H1 (cell line): ENCODE measurements at places on chromosomes 7 and 10. TPM values are rescaled to one million over a fixed set of nuclear protein-coding genes. Genes with fewer than 3 reads are reported as not detected.

The C7orf33 gene
- total RNA-seq: not detected in 2 replicates

- no peak for DNase-seq
Measured at GRCh38 chr10:70096705-70097420, 35.8 kb downstream of the AIFM2 start.

DNA sequence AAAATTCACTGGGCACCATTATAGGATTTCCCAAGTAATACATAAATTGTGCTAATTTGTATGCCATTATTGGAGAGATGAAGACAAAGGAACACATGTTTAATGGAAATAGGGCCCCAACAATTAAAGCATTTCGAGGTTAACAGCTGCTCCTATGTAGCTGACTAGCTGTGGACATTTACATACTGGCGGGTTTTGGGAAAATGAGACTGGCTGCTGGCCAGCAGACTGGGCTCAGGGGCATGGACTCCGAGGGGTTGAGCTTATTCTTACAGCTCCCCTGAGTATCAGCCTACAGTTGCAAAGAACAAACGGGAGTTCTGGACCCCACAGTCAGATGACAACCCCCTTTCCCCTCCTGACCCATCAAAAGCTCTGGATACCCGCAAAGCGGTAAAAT lies 91.9 kb upstream of the MYO3A start:
- no peak for DNase-seq

DNA sequence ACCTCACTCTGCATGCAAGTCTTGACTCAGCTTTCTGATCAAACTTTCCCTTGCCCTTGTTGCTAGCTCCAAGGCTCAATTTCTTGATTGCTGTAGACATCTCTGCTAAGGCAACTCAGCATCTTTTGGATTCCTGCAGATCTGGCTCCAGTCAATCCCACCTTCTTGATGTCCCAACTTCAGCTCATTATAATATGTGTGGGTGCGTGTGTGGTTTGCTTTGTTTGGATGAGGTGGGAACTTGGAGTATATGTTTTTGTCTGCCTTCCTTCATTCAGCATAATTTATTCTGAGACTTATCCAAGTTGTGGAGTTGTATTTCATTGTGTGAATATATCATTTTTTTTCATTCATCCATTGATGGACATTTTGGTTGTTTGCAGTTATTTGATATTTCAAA lies 364.8 kb upstream of the IGFBP3 start:
- DNase-seq: no peak

GRCh38 chr10:103736763-103737162 lies 118.6 kb downstream of the SH3PXD2A start:
- peak; percentile 81 for DNase-seq

DNA sequence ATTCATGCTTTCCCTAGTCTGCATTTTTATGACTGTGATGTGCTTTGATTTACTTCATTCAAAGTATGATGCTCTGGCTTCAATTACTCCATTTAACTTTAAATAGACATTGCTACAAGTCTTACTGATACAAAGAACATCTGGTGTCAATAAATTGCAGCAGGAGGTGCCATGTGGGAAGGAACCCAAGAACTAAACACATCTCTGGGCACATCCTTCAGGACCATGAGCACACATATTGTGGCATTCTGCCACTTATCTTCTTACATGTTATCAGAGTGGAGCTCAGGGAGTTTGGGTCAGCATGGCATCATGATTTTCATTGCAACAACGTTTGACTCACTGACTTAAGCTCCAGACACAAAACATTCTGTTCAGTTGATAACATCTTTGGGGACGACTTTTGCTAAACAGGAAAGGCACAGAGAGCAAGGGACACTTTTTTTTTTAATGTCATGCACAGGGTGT lies 227.0 kb downstream of the DKK1 start:
- DNase-seq: no peak

The SPAM1 gene
- not detected in 2 replicates for total RNA-seq

The UCN3 gene
- total RNA-seq: not detected in 2 replicates

The FAM25C gene
- total RNA-seq: not detected in 2 replicates

DNA sequence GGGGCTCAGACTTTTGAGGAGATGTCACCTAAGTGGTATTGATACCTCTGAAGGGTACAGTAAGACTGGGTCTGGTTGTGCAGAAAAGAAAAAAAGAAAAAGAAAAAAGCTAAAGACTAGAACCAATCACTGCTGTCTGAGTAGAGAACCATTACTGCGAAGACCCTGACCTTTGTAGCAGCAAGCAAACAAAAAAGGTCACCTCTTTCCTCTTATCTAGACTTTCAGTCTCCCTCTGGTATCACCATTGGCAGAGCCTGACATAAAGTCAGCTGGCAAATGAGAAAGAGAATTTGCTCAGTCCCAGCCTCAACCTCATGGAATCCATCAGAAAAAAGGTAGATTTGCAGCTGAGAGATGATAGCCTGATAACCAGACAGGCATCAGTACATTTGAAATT lies 2.6 kb upstream of the DNTT start:
- no peak for DNase-seq

GRCh38 chr7:138584283-138584682 lies 116.9 kb downstream of the SVOPL start:
- no peak for DNase-seq

DNA sequence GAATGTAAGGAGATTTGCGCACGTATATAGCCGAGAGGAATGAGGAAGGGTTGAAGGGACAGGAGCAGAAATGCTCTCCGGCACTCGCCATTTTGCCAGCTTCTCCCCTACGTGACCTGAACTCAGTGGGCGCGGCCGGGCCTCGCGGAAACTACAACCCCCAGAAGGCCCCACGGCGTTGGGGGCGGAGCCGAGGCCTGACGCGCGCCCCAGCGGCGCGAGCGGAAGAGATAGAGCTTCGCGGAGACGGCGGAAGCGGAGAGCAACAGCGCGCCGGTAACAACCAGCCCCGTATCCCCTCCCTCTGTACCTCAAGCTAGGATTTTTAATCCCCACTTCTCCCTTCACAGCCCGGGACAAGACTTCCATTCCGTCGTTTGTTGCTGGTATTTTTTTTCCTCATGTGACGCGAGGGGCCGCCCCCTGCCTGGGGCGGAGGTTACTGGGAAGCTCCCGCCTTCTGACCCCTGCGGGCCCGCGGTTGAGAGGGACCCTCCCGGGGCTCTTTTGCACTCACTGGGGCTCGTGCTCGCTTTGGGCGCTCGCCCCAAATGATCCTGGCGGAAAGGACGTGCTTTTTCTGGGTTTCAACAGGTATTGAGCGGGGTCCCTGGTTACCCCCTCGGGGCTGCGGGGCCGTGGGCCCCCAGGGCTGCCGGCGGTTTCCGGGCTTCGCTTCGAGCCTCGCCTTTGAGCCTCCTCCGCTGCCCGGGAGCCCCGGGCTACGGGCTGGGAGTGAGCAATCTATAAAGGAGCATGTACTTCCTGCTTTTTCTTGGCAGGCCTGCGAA lies at the start of gene R3HCC1L:
TSS of gene R3HCC1L (plus strand) at position 227 of the 791 bp plus-strand sequence. CDS start 73,458 bp downstream, outside the sequence.
- peak; percentile 59 for DNase-seq

DNA sequence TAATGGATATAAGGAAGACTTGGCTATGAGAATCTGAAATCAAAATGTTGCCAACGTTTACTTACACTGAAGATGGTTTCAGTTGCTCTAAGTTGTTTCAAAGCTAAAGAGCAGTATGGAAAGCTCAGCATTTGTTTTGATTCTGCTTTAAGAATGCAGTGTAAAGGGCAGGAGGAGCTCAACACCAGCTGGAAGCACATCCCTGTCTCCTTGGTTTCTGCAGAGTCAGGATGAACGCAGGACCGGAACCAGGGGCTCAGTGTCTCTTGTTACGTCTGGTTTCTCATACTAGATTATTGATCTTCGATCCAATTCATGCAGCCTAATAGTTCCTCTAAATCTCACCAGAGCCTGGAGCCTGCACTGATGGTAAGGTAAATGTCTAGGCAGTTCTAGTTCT lies 24.1 kb downstream of the ZRANB1 start:
- DNase-seq: no peak

DNA sequence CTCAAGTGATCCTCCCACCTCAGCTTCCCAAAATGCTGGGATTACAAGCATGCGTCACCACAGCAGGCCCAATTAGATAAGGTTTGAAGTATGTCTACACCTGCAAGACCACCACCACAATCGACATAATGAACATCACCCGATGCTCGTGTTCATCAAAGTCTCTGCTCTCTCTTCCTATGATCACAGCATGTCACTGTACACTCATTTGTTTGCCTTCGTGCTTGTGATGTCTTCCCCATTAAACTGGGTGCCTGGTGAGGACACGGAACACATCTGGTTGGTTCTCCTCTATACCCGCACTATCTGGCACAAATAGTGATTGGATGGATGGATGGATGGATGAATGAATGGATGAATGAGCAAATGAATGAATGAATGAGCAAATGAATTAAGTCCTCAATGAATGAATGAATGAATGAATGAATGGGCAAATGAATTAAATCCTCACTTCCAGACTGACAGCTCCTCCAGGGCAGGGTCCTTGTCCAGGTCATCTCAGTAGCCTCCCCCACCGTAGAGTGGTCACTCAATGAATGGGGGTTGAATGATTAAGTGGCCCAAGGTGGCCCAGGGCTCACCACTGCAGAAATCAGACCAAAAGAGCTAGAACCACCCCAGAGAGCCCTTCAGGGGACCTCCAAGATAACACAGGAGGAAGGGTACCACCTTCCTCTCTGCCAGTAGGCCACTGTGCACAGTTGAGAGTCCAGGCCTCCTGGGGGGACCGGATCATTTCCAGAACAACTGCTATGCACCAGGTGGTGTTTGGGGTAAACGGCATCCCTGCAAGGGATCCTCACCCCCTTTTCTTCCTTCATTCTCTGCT lies 101.9 kb upstream of the TNRC18 start:
- no peak for DNase-seq

DNA sequence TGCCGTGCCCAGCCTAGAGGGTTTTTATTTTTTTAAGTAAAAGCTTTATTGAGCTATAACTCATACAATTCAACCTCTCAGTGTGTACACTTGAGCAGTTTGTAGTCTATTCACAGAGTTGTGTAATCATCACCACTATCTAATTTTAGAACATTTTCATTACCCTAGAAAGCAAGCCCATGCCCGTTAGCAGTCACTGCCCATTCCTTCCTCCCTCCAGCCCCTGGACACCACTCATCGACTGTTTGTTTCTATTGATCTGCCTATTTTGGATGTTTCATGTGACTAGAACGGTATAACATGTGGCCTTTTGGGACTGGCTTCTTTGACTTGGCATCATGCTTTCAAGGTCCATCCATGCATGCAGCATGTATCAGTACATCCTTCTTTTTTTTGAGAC lies 25.7 kb upstream of the SEC61A2 start:
- no peak for DNase-seq

The ACTL6B gene
- 1.7 and 2.1 TPM in 2 replicates for total RNA-seq

DNA sequence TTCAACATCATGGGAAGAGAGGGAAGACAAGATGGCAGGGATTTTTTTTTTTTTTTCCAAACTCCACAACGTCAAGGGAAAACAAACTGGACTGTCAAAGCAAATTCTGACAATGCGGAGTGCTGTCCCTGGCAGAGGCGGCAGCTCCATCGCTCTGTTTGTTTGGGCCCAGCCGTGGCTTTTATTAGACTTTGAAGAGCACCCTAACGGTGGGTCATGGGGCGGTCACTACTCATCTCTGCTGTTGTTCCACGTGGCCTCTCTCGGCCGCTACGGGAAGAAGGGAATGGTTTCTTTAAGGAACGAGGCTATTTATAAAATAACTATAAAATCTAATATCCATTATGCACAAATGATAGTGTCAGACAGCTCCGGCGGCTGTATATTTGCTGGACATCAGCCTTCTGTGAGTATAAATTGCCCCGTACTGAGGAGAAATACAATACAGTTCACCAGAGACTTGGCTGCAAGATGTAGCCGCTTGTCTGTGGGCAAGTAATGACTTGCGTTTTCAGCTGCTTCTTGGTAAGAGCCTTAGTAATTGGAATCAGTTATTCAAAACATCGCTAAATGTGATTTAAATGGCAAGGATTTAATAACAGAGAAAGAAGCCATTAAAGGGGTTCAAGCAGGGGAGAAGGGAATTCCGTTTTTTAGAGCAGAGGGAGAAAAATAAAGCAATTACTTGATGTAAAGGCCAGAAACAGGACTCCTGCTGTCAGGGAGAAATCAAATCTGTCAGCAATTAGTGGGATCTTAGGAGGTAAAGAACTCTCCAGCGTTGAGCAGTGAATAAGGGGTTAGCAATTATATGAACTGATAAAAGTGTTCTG lies 61.7 kb upstream of the RAB11FIP2 start:
- DNase-seq: no peak

The GRM8 gene
- 2.8 and 3.7 TPM in 2 replicates for total RNA-seq

GRCh38 chr7:25857376-25858067 lies 294.5 kb upstream of the NFE2L3 start:
- no peak for DNase-seq

The ATP5MK gene
- 312 and 339 TPM in 2 replicates for total RNA-seq

DNA sequence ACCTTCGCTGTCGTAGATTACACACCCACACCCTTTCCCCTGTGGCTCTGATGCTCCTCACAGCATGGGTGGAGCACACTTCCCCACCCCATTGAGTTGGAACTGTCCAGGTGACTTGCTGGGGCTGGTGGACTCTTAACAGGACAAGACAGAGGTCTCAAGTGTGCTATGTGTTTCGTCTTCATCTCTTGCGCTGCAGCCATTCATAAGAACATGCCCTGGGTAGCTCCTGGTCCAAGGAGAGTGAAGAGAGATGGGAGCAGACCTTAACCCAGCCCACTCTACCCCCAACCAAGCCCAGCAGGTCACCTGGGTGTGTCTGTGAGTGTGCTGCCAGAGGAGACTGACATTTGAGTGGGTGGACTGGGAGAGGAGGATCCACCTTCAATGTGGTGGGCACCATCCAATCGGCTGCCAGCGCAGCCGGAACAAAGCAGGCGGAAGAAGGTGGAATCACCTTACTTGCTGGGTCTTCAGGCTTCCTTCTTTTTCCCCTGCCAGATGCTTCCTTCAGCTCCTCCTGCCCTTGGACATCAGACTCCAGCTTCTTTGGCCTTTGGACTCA lies 112.4 kb downstream of the HTR5A start:
- no peak for DNase-seq

DNA sequence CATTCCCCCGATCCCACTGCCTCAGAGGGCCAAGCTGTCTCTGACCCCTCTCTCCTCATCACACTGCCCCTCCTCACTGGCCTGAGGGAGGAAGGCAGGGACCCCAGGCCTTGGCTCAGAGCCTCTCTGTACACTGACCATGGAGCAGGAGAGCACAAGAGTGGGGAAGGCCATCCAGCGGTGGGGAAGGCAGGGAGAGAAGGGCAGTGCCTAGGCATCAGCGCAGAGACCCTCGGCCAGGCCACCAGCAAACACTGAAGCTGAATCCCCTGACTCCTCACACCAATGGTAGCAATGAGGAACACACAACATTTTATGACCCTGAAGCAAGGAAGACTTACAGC lies 14.8 kb downstream of the OGDHL start:
- DNase-seq: no peak

- no peak for DNase-seq
Measured at GRCh38 chr10:73875139-73875475, 752 bp upstream of the CAMK2G start.

DNA sequence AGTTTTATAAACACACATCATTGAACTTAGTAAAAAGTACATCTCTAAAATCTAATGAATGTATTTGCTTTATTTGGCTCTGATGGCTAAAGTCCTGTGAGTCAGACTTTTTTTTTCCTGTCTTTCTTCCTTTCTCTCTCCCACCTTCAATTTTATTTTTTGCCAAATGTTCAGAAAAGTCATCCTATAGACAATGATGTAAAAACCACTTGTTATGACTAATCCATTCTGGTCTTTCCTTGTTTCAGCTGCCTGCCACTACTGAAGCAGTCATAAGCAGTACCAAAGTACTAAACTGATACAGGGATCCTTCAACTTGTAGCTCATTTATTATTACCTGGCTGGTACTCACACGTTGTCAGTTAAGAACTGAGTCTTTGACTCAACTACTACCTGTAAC lies 23.9 kb downstream of the HECTD2 start:
- DNase-seq: no peak

GRCh38 chr7:377080-378040 lies 87.4 kb downstream of the FOXL3 start:
- no peak for DNase-seq

The FRMPD2 gene
- total RNA-seq: 0.07 and 0.10 TPM in 2 replicates

GRCh38 chr10:8060010-8060703 lies 5.7 kb downstream of the GATA3 start:
- no peak for DNase-seq
